Activated naive CD8-positive, alpha-beta T cell treated with anti-CD3 and anti-CD28 coated beads, Interleukin-2, amount 50 U/mL, for 24 hours (primary cell): ENCODE measurements at places on chromosomes 16 and 17.

DNA sequence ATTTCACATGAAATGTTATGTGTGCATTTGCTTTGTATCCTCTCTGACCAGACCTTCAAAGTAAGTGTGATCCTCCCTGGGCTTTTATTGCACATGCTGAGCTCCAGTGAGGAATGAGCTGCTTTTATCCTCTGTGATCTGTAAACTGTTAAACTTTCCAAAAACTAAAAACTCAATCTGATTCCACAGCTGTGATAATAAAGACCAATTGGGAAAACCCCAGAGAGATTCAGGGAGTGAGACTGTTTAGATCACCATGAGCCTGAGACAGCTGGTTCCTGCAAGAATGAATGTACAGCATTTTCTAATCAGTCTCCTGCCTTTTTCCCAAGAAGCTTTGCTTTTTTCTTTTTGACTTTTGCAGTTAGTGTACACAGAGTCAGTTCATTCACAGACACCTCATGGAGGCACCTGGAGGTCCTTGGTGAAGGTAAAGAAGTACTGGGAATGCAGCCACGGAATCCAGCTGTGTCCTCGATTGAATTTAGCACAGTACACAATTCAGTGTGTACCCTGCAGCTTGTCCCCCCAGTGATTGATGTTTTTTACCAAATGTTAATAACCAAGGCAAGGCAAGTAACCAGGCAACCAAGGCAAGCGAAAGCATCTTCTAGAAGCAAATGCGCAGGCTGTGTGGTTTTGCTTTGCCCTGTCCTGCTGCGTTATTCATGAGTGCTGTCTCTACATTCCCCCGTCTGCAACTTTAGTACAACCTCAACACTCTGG, 182.6 kb downstream of the LGALS9B start:
- no peak for DNase-seq
- H3K27ac ChIP-seq: no peak overlapping the region
- no peaks in the 10 kb centered on the region for H3K27me3 ChIP-seq
- H3K4me1 ChIP-seq: peaks cover 22% of the 10 kb centered on the region
- no peak overlapping the region for H3K4me3 ChIP-seq

DNA sequence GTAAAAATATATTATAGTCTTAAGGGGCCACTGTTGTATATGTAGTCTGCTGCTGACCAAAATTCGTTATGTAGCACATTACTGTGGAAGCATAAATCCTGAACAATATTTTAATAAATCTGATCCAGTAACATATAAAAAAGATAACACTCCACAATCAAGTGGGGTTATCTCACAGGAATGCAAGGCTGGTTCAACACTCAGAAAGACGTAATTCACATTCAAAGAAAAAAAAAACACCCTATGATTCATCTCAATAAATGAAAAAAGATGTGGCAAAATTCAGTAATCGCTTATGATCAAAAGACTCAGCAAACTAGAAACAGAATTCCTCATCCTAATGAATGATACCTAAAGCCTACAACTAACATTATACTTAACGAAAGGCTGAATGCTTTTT, 47.8 kb downstream of the CREBBP start:
- DNase-seq: no peak
- no peaks in the 10 kb centered on the region for H3K27me3 ChIP-seq
- peaks cover 41% of the 10 kb centered on the region for H3K36me3 ChIP-seq
- peaks cover 18% of the 10 kb centered on the region for H3K4me1 ChIP-seq
- no peak overlapping the region for H3K27ac ChIP-seq

GRCh38 chr16:72142476-72142875, 29.5 kb downstream of the PMFBP1 start:
- H3K4me3 ChIP-seq: no peak overlapping the region
- H3K27me3 ChIP-seq: no peaks in the 10 kb centered on the region
- DNase-seq: no peak
- H3K4me1 ChIP-seq: no peaks in the 10 kb centered on the region
- no peaks in the 10 kb centered on the region for H3K36me3 ChIP-seq

- no peak for DNase-seq
- H3K36me3 ChIP-seq: peaks cover 7% of the 10 kb centered on the region
- no peak overlapping the region for H3K27ac ChIP-seq
- H3K27me3 ChIP-seq: no peaks in the 10 kb centered on the region
Observed at GRCh38 chr16:2779978-2780898, 3.2 kb upstream of the ELOB start.
